ENCODE measurements at places on chromosomes 16 and 17. TPM values are rescaled to one million over a fixed set of nuclear protein-coding genes. Genes with fewer than 3 reads are reported as not detected.

The PKMYT1 gene
- total RNA-seq: 4.3 TPM

The ACSM2A gene
- total RNA-seq: not detected

The CLEC16A gene
- 63.7 TPM for total RNA-seq

The HCRT gene
- total RNA-seq: not detected

DNA sequence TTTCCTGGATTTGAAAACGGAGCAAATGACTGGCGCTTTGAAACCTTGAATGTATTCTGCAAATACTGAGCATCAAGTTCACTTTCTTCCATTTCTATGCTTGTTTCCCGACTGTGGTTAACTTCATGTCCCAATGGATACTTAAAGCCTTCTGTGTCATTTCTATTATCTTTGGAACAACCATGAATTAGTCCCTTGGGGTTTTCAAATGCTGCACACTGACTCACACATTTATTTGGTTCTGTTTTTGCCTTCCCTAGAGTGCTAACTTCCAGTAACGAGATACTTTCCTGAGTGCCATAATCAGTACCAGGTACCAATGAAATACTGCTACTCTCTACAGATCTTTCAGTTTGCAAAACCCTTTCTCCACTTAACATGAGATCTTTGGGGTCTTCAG, 32.3 kb downstream of the BRCA1 start:
- no peak for DNase-seq

- DNase-seq: no peak
These were observed 3.3 kb upstream of the CMTM1 start for GRCh38 chr16:66562986-66563385.

DNA sequence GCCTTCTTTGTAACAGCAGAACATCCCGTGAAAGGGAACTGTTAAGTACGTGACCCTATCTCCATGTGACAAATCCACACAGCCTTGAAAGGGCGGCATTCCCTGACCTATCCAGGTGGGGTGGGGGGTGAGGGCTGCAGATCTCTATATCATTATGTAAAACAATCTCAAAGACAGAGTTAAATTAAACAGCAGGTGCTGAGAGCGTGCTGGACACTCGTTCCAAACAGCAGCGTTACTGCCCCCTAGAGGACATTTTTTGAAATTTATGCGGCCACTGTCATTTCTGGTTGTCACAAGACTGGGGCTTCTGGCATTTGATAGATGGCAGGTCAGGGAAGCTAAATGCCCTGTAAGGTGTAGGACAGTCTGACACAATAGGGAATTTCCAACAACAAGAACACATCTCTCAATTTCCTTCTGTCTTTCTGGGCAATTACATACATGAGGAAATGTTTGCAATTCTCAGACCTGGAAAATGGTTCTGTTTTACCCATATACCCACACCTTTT, 6.7 kb upstream of the SLC25A39 start:
- peak; percentile 85 for DNase-seq

DNA sequence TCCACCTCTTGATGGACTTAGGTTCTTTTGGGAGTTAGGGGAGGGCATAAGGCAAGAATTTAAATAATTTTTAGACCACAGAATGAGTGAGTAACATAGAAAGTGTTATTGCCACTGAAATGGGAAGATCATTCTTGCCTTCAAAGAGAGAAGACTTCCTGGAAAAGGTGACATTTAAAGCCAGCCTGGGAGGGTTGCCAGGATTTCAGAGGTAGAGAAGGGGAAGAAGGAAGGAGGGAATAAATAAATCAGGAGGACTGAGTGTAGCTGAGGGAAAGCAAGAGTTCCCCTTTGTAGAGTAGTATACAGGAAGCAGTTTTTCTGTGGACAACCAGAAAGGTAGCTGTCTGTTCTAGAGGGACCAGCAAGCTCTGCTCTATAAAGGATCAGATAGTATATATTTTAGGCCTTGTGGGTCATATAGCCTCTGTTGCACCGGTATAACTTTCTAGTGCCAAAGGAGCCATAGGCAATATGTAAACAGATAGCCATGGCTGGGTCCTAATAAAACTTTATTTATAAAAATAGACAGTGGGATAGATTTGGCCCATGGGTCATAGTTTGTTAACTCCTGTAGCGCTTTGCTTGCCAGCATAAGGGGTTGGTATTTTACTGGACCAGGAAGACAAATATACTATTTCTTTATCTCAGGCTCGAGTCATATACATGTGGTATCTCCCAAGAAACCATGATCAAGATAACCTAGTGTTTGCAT, 147.2 kb upstream of the CACNG5 start:
- no peak for DNase-seq

- no peak for DNase-seq
These were observed 21.4 kb downstream of the ADAM11 start for GRCh38 chr17:44780161-44780560.

DNA sequence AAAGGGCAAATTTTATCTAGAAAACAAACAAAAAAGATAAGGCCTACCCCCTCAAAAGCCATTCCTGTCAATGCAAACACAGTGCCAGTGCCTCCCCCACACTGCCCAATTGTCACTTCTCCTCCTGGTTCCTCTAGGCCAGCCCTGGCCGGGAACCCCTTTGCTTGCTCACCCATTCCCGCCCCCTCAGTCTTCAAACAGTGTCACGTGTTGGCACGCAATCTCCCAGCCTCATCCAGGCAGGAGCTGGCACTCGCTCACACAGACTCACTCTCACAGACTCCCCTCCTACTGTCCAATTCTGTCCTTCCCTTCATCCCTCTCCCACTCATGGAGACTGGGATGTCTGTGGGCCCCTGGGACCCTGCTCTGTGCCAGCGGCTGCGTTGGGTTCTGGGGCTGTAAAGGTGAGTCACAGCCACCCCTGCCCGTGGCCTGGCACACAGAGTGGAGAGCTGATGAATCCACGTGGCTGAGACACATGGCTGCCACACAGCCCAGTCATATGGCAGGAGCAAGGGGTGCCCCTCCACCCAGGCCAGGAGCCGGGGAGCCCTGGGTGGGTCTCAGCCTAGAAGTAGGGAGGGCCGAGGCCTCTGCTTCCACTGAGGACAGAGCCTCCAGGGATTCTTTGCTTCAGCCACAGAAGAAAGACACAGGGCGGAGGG, 54.8 kb downstream of the VAC14 start:
- no peak for DNase-seq

DNA sequence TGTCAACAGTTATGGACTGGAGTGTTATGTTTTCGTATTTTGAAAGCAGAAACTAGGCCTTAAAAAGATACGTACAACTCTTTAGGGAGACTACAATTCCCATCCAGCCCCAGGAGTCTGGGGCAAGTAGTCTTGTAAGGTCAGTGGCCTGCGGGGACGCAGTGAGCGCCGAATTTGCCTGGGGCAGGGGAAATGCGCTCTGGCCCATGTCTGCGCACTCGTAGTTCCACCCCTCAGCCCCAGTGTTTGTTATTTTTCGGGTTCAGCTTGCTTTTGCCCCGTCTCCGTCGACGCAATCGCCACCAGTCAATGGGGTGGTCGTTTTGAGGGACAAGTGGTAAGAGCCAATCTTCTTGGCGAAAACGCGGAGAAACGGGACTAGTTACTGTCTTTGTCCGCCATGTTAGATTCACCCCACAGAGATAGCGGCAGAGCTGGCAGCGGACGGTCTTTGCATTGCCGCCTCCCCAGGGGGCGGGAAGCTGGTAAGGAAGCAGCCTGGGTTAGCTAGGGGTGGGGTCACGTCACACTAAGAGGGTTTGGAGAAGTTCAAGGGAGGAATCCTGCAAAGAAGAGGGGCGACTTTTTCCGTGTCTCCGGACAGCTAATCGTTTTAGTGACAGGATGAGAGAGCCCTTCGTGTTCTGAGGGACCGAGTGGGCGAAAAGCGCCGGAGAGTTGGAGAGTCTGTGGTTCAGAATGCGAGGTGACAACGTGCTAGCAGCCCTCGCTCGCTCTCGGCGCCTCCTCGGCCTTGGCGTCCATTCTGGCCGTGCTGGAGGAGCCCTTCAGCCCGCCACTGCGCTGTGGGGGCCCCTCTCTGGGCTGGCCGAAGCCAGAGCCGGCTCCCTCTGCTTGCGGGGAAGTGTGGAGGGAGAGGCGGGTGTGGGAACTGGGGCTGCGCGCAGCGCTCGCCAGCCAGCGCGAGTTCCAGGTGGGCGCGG, 1.1 kb upstream of the BRCA1 start:
- DNase-seq: peak; percentile 44

DNA sequence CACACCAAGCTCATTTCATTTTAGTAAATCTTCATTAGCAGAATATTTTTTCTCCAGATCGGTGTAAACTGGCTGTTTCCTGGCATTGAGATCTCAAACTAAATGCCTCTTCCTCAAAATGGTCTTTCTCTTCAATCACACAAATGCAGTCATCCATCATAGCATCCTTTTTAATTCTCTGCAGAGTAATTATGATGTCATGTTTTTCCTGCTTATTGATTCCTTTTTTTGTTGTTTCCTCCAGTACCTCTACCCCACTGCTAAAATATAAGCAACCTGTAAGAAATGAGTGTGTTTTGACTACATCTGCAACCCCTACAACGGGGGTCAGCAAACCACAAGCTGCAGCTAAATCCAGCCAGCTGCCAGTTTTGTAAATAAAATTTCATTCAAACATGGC, 65.6 kb upstream of the TOM1L1 start:
- no peak for DNase-seq

DNA sequence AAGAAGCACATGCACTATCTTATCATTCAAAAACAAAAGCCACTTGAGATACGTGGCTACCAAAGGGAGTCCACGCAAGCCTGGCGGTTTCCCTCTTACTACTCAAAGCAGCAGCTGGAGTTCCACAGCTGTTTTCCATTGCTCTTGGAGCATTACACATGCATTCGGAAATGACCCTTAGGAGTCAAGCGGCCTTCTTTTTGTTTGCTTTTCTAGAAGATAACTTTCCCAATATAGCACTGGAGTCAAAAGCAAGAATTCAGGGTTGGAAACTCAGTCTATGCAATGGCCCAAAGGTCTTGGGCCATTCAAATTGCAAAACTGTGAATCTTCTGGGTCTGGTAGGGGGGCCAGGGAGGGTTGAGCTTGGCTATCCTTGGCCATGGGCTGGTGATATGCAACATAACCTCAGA, 97.8 kb upstream of the MAF start:
- DNase-seq: no peak

- no peak for DNase-seq
These were observed 25.3 kb downstream of the USP43 start for GRCh38 chr17:9670596-9670995.

GRCh38 chr17:43010667-43011308, 4.2 kb downstream of the IFI35 start:
- peak; percentile 82 for DNase-seq
